Posterior cingulate gyrus (tissue), 11 donors: ENCODE measurements at places on chromosomes 5 and 9.

GRCh38 chr5:95923918-95924544, 37.6 kb downstream of the ELL2 start:
- no peak for DNase-seq

DNA sequence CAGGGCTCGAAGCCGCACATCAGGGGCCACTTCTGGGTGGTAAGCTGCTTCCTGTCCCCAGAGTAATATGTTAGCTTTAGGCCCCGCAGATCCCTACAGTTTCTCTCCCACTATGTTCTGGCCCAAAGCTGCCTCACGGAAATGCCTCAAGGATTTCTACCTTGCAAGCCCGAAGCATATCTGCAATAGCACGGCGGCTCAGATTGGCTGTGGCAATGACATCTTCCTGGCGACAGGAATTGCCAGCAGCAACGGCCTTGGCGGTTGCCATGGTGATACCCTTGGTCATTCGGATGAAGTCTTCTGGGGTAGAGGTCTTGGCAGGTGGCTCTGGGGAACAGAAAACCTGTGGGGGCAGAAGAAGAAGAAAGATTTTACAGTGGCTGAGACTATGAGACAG, 10.3 kb upstream of the TPM2 start:
- no peak for DNase-seq

DNA sequence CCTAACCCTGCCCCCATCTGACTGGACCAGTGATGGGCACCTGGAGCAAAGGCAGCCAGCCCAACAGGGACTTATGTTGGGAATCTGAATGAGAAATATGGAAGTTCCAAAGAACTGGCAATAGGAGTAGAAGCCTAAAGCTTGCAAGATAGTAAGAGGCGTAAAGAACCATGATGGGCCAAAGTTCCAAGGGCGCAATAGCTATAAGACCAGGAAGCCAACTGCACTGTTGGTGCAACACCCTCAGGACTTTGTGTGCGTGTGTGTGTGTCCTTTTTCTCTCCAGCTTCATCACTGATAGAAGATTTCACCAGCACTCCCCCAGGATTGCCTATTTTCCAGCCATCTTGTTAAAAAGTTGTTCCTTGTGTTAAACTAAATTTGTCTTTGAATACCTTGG, 92.8 kb downstream of the ZNF608 start:
- no peak for DNase-seq

GRCh38 chr5:147454996-147455677, 54.7 kb downstream of the DPYSL3 start:
- DNase-seq, result no peak

- DNase-seq, result no peak
Measured at GRCh38 chr5:173487300-173487699, 129.2 kb downstream of the BOD1 start.

DNA sequence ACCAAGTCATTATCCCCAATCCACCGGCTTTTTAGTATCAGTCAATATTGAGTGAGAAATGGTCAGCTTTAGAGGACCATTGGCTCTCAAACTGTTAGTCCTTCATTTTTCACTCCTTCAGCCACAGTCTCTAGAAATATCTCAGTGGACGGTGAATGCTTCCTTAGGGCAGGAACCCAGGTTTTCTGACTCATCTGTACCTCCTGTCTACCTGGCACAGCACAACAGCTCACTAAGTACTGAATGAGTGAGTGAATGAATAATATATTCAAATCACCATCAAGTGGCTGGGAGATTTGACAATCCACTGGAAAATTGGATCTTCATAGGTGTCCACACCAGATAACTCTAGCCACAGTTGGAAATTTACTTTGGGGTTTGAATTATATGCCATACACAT, 609.5 kb upstream of the CLINT1 start:
- DNase-seq, result no peak

DNA sequence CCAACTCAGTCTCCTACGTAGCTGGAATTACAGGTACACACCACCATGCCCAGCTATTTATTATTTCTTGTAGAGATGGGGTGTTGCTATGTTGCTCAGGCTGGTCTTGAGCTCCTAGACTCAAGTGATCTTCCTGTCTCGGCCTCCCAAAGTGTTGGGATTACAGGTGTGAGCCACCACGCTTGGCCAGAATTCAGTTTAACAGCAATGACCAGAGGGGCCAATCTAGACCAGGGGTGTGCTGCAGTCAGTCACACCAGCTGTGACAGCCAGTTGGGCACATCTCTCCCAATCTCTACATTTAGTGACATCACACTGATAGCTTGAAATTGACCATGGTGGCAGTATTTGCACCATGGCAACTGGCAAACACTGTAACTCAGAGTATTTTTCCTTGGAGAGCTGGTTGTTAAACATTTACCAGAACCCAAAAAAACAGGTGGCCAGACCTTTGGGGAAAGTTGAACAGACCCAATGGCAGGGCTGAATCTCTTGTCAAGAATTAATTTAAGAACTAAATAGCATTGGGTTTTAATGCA, 67.7 kb upstream of the UBTD2 start:
- DNase-seq, result no peak

DNA sequence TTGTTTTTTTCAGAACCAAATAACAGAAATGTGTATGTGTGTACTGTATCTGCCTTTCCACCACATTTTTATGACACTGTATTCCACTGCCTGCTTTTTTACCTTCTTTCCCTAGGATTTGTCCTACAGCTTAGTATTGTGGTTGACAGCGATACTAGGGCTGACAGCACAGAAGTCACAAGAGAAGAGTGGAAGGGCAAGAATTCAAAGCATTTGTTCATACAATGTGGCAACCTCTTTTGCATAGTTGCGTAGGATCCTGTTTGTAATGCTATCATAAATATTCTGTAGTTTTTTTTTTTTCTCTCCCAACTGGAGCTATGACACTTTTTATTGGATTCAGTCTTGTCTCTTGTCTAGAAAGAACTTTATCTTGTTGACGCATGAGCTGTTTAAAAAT, 5.6 kb upstream of the BNIP1 start:
- no peak for DNase-seq

DNA sequence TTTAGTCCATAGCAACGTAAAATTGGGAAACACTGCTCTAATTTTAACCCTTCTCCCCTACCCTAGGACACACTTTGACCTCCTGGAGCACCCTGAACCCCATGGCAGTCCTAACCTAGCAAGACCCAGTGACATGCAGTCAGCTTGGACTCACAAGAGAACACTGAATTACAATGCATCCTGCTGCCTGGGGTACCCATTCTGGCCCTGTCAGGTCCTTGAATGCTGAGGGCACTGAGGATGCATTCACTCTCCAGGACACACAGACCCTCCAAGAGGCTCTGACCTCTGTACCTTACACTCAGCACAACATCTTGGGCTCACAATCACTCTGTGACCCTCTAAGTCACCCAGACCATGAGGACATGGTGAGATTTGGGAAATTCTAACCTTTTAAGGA, 1.8 kb upstream of the PROP1 start:
- no peak for DNase-seq

DNA sequence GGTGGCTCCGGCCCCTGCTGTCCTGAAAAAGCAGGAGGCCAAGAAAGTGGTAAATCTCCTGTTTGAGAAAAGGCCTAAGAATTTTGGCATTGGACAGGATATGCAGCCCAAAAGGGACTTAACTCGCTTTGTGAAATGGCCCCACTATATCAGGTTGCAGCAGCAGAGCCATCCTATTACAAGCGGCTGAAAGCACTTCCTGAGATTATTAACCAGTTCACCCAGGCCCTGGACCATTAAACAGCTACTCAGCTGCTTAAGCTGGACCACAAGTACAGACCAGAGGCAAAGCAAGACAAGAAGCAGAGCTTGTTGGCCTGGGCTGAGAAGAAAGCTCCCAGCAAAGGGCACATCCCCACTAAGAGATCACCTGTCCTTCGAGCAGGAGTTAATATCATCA, 89.7 kb downstream of the MLLT3 start:
- no peak for DNase-seq

DNA sequence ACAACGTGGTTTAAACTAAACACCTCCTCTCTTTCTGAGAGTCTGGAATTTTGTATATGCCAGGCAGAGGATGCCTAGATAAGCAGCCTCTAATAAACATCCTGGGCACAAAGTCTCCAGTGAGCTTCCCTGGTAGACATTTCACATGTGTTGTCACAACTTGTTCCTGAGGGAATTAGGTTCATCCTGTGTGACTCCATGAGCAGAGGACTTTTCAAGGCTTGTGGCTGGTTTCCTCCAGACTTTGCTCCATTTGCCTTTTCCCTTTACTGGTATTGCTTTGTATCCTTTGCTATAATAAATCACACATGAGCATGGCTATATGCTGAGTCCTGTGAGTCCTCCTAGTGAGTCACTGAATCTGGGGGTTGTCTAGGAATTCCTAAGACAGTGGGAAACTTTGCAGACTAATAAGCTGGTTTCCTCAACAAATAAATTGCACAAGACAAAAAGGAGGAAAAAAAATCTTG, 77.4 kb downstream of the NR2F1-AS1 start:
- no peak for DNase-seq

DNA sequence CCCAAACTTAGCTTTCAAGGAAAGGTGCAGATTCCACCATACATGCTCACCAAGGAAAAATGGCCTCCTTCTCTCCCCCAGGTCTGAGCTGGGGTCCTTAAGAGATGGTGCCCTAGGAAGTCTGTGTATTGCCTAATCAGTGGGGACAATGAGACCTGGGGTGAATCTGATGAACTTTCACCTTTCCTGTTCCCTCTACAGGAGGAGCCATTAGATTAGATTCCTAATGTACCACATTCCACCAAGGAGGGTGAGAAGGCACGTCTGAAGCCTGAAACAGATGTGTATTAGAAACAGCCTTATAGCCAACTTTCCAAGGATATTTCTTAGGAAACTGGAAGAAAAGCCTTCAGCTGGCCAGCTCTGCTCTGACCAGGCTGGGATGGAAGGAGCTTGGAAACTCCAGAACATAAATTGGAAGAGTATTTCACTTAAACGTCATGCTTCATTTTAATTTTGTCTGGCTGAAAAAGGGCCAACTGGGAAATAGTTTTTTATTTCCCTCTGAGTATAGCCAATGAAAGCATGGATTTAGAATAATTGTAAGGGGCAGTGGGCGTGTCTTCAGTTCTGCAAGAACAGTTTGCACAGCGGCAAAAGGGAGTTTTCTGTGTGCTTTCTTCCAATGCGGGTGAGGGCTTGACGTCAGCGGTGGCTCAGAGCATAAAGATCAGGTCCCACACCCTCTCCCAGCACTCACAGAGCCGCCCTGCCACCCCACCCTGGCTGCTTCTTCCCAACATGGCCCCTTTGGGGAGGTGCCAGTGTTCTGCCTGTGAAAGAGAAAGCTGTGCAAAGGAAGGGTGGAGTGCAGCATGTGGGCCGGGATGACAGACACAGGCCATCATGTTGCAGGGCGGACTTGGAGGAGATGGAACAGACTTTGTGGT, 210.9 kb downstream of the ESM1 start:
- no peak for DNase-seq

DNA sequence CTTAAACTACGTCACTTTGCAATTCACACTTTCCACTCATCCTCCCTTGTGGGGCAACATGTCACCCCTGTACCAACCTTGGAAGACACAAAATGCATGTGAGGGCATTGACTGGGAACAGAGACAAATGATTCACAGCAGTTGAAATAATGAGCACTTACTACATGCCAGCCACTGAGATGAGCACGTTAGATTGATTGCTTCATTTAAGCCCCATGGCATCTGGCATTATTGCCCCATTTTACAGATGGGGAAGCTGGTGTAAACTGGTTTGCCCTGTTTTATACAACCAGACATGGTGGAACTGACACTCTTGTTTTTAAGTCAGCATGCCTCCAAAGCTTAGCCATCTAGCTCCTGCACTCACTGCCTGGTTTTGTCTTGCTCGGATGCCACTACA, 204.7 kb downstream of the PAPPA start:
- no peak for DNase-seq

DNA sequence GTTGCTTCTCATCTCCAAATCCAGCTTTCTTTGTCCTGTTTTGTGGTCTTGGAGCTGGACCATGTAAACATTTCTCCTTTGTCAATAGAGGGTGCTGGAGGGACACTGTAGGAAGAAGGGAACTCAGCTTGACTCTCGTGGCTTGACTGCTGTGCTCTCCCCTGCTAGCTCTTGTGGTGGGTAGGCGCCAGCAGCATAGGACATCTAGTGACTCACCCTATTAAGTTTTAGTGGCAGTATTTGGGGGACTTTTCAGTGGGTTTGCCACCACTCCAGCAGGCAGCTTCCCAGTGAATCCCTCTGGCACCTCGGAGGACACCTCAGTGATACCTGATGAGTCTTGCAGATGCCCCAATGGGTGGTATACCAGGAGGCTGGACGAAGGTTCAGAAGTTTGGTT, 97.8 kb downstream of the TSSK1B start:
- DNase-seq, result no peak

DNA sequence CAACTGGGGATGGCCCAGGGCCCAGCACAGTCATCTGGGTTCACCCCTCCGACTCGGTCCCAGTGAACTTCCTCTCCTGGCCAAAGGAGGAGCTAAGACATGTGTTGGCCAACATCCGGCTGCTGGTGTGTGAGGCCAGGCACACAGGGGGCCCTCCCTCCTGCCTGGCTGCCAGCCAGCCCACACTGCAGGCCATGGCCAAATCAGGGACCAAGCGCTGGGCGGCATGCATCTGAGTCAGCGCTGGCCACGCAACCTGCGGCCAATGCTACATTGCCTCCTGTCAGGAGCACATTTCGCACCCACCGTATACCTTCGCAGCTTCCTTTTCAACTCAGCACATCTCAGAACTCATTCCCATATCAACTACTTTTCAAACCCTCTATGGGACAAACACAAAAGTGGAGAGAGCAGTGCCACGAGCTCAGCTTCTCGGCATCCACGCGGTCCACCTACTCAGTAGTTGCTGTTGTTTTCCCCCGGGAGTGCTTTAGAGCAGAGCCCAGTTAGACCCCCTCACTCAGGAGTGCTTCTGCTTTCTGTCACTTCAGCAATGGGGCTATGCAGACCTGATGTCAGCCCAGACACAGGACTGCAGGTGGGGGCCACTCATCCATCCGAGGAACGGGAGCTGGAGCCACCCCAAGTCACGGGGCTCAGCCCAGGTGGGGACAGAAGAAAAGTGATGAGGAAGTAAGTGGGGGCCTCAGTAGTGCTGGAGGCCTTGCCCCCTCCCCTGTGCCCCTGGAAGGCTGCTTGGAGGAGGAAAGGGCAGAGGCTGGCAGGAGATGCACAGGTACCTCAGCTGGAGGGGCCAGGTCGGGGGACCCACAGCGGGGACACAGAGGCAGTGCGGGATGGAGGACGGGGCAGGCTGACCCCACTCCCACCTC, 13.9 kb downstream of the NINJ1 start:
- peak; percentile 51 for DNase-seq

DNA sequence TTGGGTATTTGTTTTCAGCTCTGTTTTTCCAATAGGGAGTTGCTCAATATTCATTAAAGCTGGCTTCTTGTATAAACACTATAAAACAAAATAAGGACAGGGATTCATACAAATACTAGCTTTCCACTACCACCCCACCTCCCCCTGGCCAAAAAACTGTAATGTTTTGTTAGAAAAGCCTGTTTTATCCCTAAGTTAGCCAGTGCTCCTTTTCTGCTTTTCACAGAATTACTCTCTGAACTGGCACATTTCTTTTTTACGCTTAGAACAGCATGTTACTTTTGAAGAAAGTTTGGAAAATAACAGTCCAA, 147.4 kb upstream of the DMRT1 start:
- DNase-seq, result no peak

- DNase-seq, result no peak
Measured at GRCh38 chr5:76556511-76557221, 66.5 kb downstream of the F2RL2 start.
